ENCODE measurements at places on chromosomes 12 and 14.

GRCh38 chr12:57965766-57966165 is 24.4 kb downstream of the ATP23 start:
- DNase-seq: no peak

DNA sequence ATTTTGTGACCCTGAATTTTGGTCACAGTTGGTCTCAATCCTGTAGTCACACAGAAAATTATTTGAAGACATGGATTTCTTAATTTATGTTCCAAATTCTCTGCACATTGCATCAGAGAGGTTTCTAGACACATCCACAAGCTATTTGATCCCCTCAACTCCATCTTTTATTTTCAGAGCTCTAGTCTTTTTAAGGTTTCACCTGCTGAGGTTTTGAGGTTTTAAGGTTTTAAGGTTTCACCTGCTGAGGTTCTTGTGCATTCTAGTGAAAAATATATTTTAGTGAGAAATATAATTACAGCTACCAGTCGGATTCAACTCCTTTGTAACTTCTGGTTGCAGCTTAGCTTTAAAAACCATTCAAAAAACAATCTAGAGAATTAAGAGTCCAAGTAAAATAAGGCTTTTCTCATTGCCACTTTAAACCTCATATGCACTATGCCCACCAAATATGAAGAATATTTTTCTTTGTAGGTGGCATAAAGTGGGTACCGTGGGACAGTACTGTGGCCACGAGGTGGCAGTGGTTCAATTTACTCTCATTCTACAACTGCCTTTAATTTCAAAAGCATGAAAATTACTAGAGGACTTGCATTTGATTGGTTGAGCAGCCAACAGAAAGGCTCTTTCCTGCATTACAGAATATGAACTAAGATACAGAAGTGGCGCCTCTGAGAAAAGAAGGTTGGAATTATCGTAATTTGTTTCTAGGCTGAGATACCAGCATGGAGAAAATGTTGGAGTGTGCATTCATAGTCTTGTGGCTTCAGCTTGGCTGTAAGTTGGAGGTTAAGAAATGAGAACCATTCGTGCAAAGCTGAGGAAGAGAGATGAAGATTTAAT is 366.5 kb upstream of the OR4E1 start:
- DNase-seq: no peak

DNA sequence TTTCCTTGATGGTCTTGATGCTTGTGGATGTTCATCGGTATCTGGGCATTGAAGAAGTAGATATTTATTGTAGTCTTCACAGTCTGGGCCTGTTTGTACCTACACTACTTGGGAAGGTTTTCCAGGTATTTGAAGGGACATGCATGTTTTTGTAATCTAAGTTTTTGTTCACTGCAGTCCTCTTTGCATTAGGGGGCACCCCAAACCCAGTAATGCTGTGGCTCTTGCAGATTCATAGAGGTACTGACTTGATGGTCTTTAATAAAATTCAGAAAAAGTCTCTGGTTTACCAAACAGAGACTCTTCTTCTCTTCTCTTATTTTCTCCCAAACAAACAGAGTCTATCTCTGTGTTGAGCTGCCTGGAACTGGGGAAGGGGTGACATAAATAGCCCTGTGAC is 150.9 kb upstream of the SLC16A7 start:
- no peak for DNase-seq

GRCh38 chr12:77697126-77697525 is 133.6 kb upstream of the NAV3 start:
- no peak for DNase-seq

DNA sequence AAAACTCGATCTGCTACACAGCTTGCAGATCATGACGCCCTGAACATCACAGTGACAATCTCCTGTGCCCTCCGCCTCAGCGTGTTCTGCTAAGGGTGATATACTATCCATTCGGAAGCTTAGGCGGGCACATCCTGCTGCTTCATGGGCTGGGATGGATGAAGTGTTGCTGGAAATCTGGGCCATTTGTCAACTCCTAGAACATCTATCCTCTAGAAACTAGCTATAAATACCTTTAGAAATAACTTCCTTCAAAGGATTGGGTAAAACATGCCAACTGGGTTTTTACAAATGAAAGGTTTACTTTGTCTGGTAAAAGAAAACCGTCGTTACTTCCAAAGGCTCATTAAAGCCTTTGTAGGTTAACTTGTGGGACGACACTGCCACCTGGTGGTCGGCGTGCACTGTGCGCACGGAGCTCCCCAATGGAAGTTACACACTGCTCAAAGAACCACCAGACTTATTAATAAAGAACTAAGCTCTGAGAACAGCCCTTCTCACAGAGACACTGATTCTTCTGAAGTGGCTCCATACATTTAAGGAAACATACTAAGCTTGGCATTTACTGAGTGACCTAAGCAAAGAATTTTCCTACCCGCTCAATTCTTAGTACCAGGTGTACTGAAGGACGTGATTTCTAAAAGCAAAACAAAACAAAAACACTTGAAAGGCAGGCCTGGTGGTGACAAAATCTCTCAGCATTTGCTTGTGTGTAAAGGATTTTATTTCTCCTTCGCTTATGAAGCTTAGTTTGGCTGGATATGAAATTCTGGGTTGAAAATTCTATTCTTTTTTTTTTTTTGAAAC is 21.6 kb upstream of the CACNA2D4 start:
- DNase-seq: peak; percentile 87

- DNase-seq: no peak
Observed at GRCh38 chr14:59022144-59022543, 166.3 kb upstream of the DAAM1 start.

Data from stimulated activated CD8-positive, alpha-beta memory T cell treated with anti-CD3 and anti-CD28 coated beads, Interleukin-15, amount 100 ng/mL, for 24 hours (primary cell).